Activated CD4-positive, alpha-beta T cell treated with anti-CD3 and anti-CD28 coated beads for 36 hours (primary cell): ENCODE measurements at places on chromosomes 2 and 18. TPM values are rescaled to one million over a fixed set of nuclear protein-coding genes. Genes with fewer than 3 reads are reported as not detected.

Gene HOXD13
- total RNA-seq, result not detected

Gene FAM124B
- total RNA-seq, result 0.58 TPM

Gene ABCG5
- not detected for total RNA-seq

Gene SCN9A
- total RNA-seq, result 0.07 TPM

Gene KCNK3
- total RNA-seq, result not detected

Gene EVA1A
- total RNA-seq, result 0.11 TPM

Gene CHST9
- total RNA-seq, result not detected

Gene DCC
- total RNA-seq, result not detected

Gene GREB1L
- total RNA-seq, result not detected

Gene GAL3ST2
- 1.0 TPM for total RNA-seq

Gene RASGRP3
- total RNA-seq, result 4.5 TPM

Gene CYBRD1
- total RNA-seq, result 0.74 TPM

Gene FAM110C
- 0.96 TPM for total RNA-seq

Gene ORC4
- total RNA-seq, result 41.8 TPM

Gene NAT8
- not detected for total RNA-seq

Gene MEP1B
- not detected for total RNA-seq

Gene METTL8
- total RNA-seq, result 47.9 TPM

Gene EHD3
- total RNA-seq, result 1.6 TPM

Gene LOXHD1
- total RNA-seq, result 0.07 TPM

Gene LAMA1
- not detected for total RNA-seq

Gene TSPYL6
- total RNA-seq, result not detected

Gene RTP5
- 0.07 TPM for total RNA-seq

Gene CDH19
- total RNA-seq, result not detected

Gene DTNB
- total RNA-seq, result 33.5 TPM

Gene FOXI3
- total RNA-seq, result not detected
